Mesenteric fat pad (tissue), 1 donor: ENCODE measurements at places on chromosomes 4 and X. TPM values are rescaled to one million over a fixed set of nuclear protein-coding genes. Genes with fewer than 3 reads are reported as not detected.

GRCh38 chr4:76226418-76226817, 12.8 kb upstream of the SCARB2 start:
- DNase-seq: no peak

DNA sequence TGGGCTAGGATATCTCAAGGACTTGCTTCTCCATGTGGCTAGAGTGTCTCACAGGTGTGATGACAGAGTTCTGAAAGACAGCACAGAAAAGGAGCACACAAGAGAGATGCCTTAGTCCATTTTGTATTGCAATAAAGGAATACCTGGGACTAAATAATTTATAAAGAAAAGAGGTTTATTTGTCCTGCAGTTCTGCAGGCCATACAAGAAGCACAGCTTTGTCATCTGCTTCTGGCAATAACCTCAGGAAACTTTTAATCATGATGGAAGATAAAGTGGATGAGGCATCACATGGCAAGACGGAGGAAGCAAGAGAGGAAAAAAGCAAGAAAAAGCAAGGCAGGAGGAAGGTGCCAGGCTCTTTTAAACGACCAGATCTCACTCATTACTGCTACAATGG, 126.9 kb downstream of the ADAMTS3 start:
- no peak for DNase-seq

DNA sequence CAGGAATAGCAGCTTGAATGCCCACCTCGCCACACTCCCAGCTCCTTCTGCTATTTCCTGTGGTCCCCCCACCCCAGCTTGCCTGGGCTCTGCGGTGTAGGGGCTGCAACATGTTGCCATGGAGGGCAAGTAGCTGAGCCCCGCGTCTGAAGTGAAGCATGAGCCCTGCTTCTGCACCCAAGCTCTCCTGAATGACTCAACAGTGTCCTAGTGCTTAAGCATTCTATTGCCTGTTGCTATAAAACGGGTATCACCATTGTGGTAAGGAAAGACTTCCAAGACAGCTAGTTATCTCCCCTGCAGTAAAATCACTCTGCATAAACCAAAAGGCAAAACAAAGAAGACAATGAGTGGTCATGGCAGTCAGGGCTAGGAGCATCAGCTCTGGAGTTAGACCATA, 31.4 kb upstream of the SPATA4 start:
- DNase-seq: no peak

DNA sequence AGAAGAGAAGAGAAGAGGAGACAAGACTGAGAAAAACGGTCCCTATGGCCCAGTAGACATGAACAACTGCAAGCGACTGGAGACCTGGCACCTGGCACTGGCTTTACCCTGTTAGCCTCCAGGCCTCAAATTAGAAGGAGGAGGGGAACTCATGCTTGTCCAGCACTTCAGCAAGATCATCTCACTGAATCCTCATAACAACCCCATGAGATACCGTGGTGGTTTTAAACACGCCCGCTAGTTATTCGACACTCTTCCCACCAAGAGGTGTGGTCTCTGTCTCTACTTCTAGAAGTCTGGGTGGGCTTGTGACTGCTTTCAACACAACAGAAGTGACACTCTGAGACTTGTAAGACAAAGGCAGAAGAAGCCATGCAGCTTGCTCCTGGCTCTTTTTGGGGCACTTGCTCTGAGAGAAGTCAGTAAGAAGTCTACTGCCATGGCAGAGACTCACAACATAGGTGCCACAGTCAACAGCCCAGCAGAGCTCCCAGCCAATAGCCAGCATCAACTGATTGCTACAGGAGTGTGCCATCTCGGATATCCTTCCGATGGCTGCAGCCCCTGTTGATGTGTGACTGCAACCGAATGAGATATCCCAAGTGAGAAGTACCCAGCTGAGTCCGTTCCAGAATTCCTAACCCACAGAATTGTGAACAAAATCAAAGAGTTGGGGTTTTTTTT, 34.0 kb upstream of the BCOR start:
- no peak for DNase-seq

DNA sequence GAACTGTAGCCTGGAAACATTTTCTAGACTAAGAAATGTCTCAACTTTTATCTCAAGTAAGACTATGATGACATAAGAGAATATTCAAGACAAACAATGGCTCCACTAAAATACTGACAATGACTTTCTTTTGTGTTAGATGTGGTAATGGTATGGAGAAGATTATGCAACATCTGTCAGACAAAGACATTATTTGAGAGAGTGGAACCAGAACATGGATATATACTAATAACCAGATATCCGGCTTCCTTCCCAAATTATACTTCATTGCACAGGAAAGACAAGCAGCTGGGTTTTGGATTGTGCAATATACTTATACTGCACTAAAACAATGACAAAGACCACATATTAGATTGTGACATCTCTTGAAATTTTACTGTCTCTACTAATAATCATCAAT, 290.8 kb upstream of the GIMD1 start:
- no peak for DNase-seq

- no peak for DNase-seq
Observed at GRCh38 chr4:173417833-173418232, 18.9 kb upstream of the SCRG1 start.

- DNase-seq: no peak
Observed at GRCh38 chrX:111041018-111041462, 55.0 kb upstream of the PAK3 start.

XG gene
- 3.4 TPM for total RNA-seq

SETD7 gene
- total RNA-seq: 81.0 TPM
